ENCODE measurements at places on chromosomes 2 and 18.

DNA sequence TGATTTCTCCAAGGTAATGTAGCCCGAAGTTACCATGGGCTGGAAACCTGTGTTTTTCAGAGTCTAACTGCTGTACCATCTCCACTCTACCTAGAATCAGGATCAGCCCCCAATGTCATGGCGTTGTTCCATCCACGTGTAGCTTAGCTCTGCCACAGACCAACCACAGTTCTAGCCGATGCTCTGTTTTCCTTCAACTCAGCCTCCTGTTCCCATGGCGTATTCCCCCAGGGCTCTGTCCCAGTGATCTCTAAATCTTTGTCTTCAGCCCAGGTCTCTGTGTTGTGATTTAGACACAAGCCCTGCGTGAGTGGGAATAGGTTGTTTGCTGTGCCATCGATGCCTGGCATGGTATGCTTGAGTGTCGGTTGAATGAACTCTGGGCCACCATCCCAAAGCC is 53.4 kb downstream of the LPIN1 start:
- no peak for DNase-seq

GRCh38 chr18:60746919-60747318 is 374.3 kb upstream of the MC4R start:
- no peak for DNase-seq

- no peak for DNase-seq
Measured at GRCh38 chr2:122519366-122519765, 763.9 kb downstream of the TSN start.

- no peak for DNase-seq
Measured at GRCh38 chr2:119158563-119159347, at the start of gene C1QL2. Gene C1QL2, minus strand, starts transcription at chr2:119158751. Its CDS starts 482 bp downstream, at chr2:119158269.

- no peak for DNase-seq
Measured at GRCh38 chr18:44198612-44199284, 481.9 kb upstream of the SETBP1 start.

- no peak for DNase-seq
Measured at GRCh38 chr2:223586261-223586660, 15.9 kb downstream of the SCG2 start.

Measured in occipital lobe (tissue), 3 donors.